ENCODE measurements at places on chromosomes 6 and 20. TPM values are rescaled to one million over a fixed set of nuclear protein-coding genes. Genes with fewer than 3 reads are reported as not detected.

Gene MEI4
- 0.55 TPM for total RNA-seq

Gene PTGIS
- 18.9 TPM for total RNA-seq

Gene OOEP
- not detected for total RNA-seq

Gene SIRPG
- total RNA-seq, result not detected

Gene C6orf15
- not detected for total RNA-seq

Gene BMP5
- not detected for total RNA-seq

Gene JPH2
- 0.31 TPM for total RNA-seq

Gene RNF39
- 0.26 TPM for total RNA-seq

DNA sequence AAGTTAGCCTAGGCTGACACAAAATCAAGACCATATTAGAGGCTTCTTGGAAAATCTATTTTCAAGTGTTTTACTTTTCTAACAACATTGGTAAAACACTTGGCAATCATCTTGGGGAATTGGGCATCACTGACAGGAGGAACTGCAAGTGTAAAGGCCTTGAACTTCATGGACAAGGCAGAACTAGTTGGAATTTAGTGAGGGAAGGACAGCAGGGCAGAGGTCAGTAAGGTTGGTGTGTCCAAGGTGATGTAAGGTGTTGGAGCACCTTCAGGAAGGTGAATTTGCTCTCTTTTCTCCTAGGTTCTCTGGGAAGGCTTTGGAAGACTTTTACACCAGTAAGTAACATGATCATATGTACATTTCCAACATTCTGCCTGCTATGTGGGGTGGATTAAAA, 1.5 kb upstream of the SLC17A4 start:
- no peak for DNase-seq
- H3K4me1 ChIP-seq, result no peaks in the 10 kb centered on the region
- H3K4me3 ChIP-seq, result no peak overlapping the region
- no peak overlapping the region for H3K27ac ChIP-seq

GRCh38 chr6:110528101-110528929, 51.9 kb upstream of the SLC22A16 start:
- H3K27ac ChIP-seq, result no peak overlapping the region
- H3K36me3 ChIP-seq, result peaks cover 7% of the 10 kb centered on the region
- no peak for DNase-seq
- H3K4me1 ChIP-seq, result no peaks in the 10 kb centered on the region

DNA sequence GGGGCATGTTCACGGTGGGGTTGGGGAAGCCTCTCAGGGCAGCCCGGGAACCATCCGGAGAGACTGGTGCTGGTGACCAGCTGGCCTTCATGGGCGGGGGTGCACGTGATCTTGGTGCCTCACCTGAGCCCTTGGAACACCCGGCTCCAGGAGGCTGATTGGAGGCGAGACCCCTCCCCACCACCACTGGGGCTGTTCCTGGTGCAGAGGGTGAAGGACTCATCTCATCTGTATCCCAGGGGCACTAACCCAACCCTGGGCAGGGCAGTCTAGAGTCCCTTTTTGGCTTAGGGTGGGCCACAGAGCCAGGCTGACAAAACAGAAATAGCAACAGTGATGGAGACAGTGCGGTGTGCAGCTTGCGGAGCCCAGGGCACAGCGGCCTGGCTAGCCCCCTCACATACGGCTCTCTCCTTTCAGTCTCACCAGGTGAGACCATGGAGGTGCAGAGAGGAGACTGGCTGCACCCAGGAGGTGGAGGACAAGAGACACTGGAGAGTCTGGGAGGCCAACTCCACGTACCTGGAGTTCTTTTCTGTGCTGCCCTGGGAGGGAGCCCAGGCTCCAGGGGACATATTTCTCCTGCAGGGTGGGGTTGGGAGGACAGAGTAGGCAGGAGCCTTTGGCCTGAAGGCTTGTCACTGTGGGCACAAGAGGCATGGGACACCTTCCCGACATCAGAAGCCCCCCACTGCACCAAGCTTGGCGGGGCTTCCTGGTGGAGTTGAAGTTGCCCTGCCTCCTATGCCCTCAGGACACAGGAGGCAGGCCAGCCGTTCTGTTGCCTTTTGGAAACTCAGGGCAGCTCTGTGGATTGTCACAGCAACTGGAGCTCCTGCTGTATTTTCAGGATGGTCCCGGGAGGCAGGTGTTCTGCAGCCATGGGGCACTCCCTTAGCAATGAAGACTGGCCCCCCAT, 106.0 kb downstream of the SYCP2 start:
- DNase-seq, result peak; percentile 20
- no peaks in the 10 kb centered on the region for H3K36me3 ChIP-seq
- no peak overlapping the region for H3K4me3 ChIP-seq
- no peak overlapping the region for H3K27ac ChIP-seq
- H3K4me1 ChIP-seq, result no peaks in the 10 kb centered on the region

GRCh38 chr20:43702502-43702901, 24.3 kb downstream of the GTSF1L start:
- no peaks in the 10 kb centered on the region for H3K27me3 ChIP-seq
- no peak for DNase-seq
- no peak overlapping the region for H3K4me3 ChIP-seq

DNA sequence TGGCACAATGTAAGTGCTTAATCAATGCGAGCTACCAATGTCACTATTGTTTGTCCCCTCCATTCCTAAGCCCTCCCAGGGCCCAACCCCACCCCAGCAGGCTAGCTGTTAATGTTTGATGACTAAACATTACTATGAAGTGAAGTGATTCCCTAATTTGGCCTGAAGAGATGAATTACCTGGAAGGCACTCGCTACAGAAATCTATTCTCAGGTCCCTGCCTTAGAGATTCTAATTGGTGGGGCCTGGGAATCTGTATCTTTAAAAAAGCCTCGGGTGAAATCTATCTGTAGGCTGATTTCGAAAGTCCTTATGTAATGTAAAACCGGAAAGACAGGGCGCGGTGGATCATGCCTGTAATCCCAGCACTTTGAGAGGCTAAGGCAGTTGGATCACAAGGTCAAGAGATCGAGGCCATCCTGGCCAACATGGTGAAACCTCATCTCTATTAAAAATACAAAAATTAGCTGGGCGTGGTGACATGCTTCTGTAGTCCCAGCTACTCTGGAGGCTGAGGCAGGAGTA, 16.9 kb upstream of the SNAI1 start:
- no peak for DNase-seq
- H3K4me3 ChIP-seq, result no peak overlapping the region
- peaks cover 5% of the 10 kb centered on the region for H3K36me3 ChIP-seq
- H3K4me1 ChIP-seq, result no peaks in the 10 kb centered on the region
- no peak overlapping the region for H3K27ac ChIP-seq

- H3K27ac ChIP-seq, result no peak overlapping the region
- H3K36me3 ChIP-seq, result no peaks in the 10 kb centered on the region
- H3K4me3 ChIP-seq, result no peak overlapping the region
These were observed 5.8 kb upstream of the PACSIN1 start for GRCh38 chr6:34459899-34460593.

GRCh38 chr20:50918403-50918802, 12.8 kb downstream of the ADNP start:
- peaks cover 12% of the 10 kb centered on the region for H3K36me3 ChIP-seq
- no peak for DNase-seq
- peaks cover 5% of the 10 kb centered on the region for H3K4me1 ChIP-seq
- no peak overlapping the region for H3K4me3 ChIP-seq
- no peak overlapping the region for H3K27ac ChIP-seq
- H3K27me3 ChIP-seq, result no peaks in the 10 kb centered on the region

DNA sequence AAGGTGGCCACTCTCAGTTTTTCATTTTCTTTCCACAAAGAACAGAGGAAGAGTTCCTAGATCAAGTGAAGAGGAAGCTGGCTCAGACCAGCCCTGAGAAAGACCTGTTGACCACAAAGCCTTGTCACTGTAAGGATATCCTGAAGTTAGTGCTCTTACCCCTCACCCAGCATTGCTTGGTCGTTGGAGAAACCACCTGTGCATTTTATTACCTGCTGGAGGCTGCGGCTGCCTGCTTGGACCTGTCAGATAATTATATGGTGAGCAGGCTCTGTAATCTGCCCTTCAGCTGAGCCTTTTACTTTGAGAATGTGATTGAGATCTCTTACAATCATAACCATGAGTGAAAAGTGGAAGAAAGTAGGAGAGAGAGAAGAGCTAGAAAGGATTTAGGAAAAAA, 21.9 kb downstream of the TREML1 start:
- peaks cover 6% of the 10 kb centered on the region for H3K36me3 ChIP-seq
- no peak for DNase-seq

DNA sequence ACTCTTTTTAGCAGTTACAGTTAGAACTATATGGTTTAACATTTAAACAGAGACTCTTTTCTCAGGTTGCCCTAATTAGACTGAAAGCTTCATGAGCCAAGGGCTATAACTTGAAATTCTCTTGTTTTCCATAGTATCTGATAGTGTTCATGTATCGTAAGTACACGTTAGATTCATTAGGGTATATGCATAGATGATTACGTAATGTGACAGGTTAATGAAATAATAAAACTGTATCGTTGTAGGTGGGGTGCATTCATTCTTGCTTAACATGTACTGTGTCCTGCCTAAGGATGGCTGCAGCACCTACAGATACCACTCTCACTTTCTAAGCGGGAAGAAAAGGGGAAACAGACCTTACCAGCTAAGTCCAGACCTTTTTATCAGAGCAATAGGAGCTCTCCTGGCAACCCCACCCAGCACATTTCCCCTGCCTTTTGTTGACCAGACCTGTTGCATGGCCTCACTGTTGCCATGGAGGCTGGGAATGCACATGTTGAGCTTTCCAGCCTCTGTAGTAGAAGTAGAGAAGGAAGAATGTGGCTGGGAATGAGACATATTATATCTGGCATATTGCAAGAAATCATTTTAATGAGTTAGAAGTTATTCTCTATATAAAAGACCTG, 83.0 kb downstream of the MAP3K4 start:
- H3K27me3 ChIP-seq, result no peaks in the 10 kb centered on the region
- peaks cover 5% of the 10 kb centered on the region for H3K36me3 ChIP-seq
- H3K4me3 ChIP-seq, result no peak overlapping the region
- DNase-seq, result no peak

DNA sequence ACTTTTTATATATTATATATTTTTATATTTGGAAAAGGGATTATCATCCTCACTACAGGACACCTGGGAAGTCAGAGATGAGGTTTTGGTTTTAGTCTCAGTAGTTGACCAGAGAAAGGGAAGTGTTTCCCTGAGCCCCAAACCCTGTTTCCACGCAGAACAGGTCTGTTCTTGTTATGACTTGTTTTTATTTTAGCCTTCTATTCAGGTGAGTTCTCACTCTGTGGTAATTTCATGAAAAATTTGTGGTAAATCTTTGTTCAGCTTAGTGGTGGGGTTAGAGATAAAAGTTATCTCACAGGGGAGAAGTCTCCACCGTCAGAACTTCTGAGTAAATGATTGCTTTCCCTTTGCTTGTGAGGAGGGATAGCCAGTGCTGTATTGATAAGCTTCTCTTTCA, 224.9 kb downstream of the FARS2 start:
- H3K27me3 ChIP-seq, result no peaks in the 10 kb centered on the region
- no peaks in the 10 kb centered on the region for H3K4me1 ChIP-seq
- no peak overlapping the region for H3K4me3 ChIP-seq
- DNase-seq, result no peak

DNA sequence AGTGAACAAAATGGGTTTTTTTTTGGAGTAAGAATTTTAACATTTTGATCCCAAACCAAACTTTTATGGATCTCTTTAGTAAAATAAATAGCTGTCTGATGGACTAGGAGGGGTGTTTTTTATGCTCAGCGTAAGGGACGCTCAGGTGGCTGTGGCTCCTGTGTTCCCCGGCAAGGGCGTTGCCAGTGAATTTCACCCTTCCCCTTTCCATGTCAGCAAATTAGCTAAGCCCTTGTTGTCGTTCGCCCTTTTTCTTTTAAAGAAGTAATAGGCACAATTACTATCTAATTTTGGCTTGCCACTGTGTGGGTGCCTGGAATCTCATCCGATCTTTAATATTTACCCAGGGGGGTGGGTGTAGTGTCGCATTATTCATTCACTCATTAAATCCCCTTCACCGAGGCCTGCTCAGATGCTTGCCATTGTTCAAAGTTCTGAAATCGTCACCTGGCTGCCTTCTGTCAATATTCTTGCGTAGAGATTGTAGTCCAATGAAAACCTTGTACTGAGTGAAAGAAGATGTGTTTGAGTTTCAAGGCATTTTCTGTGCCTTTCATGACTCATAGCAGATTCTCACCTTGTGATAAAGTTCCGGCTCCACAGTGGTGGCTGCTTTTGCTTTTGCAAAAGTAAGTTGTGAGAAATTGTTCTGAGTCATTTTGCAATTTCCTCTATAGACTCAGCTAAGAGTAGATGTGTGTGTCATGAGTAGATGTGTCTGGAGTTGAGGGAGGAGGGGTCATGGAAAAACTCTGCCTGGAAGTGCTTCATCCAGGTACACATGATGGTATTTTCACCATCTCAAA, 40.0 kb upstream of the CLDN20 start:
- no peaks in the 10 kb centered on the region for H3K27me3 ChIP-seq
- H3K4me1 ChIP-seq, result peaks cover 9% of the 10 kb centered on the region
- DNase-seq, result no peak
- no peak overlapping the region for H3K27ac ChIP-seq
- H3K4me3 ChIP-seq, result no peak overlapping the region

DNA sequence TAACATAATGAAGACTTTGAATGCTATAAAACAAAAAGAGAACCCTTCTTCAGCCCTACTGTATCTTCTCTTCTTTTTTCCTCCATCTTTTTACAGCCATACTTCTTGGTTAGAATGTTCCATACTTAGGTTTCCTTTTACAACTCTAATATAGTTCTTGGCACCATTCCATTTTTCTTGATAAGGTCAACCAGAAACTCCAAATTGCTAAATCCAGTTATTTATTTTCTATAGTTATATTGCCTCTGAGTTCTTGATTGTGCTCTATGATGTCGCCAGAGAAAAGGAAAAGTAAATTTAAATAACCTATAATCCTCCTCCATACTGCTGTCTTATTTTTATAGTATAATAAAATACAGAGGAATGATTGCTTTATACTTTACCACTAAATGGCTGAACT, 26.7 kb upstream of the COL10A1 start:
- no peak overlapping the region for H3K4me3 ChIP-seq
- no peaks in the 10 kb centered on the region for H3K4me1 ChIP-seq
- no peaks in the 10 kb centered on the region for H3K27me3 ChIP-seq
- DNase-seq, result no peak
- no peak overlapping the region for H3K27ac ChIP-seq

DNA sequence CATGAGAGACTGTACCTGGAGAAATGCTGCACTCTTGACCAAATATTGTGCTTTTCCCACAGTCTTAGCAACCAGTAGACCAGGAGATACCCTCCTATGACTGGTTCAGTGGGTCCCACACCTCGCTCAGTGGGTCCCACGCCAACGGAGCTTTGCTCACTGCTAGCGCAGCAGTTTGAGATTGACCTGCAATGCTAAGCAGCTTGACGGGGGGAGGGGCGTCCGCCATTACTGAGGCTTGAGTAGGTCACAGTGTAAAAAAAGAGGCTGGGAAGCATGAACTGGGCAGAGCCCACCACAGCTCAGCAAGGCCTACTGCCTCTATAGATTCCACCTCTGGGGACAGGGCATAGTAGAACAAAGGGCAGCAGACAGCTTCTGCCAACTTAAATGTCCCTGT, 49.0 kb upstream of the HIVEP2 start:
- H3K4me1 ChIP-seq, result no peaks in the 10 kb centered on the region
- DNase-seq, result no peak
- no peaks in the 10 kb centered on the region for H3K27me3 ChIP-seq
- H3K4me3 ChIP-seq, result no peak overlapping the region
- no peak overlapping the region for H3K27ac ChIP-seq

GRCh38 chr6:111922454-111923297, 49.4 kb upstream of the FYN start:
- H3K27ac ChIP-seq, result no peak overlapping the region
- H3K4me1 ChIP-seq, result peaks cover 11% of the 10 kb centered on the region
- no peaks in the 10 kb centered on the region for H3K36me3 ChIP-seq
- DNase-seq, result no peak
- H3K4me3 ChIP-seq, result no peak overlapping the region

GRCh38 chr6:137975188-137975940, 108.3 kb downstream of the TNFAIP3 start:
- H3K4me1 ChIP-seq, result no peaks in the 10 kb centered on the region
- H3K27ac ChIP-seq, result no peak overlapping the region
- no peaks in the 10 kb centered on the region for H3K36me3 ChIP-seq
- no peak overlapping the region for H3K4me3 ChIP-seq
- H3K27me3 ChIP-seq, result no peaks in the 10 kb centered on the region
